LHCN-M2 (cell line): ENCODE measurements at places on chromosomes 5 and 9.

DNA sequence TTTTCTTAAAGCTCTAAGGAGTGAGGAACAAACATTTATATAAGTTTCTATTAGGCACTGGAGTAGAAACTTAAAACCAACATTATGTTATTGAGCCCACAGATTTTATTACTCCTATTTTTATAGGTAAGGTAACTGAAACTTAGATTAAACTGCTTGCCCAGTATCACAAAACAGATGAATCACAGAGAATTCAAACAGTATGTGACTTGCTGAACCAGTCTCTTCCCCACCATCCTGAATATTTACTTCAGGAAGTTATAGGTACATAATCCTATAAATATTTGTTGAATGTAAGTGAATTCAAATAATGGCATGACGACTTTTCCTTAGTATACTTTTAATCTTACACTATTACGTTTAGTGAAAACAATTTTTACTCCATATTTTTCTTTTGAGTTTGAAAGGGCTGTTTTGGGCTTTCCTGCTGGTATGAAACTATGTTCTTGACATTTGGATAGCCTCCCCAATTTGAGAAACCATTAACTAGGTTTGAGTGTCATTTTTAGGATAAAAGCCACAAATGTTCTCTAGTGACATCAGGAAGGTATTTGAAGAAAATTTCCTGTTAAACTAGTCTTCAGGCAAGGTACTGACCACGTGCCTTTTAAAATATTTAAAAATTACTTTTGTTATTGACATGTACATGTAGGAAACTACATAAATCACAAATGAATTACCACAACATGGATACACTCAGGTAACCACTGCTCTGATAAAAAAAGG, 39.3 kb downstream of the PRRC1 start:
- no peak for DNase-seq

GRCh38 chr9:133210202-133210532, 1.1 kb upstream of the OBP2B start:
- DNase-seq = no peak

GRCh38 chr5:102036927-102037326, 259.2 kb downstream of the SLCO4C1 start:
- DNase-seq = no peak

GRCh38 chr9:78821126-78821822, 524.3 kb downstream of the PSAT1 start:
- peak; percentile 52 for DNase-seq

GRCh38 chr9:14961372-14962068, 51.3 kb upstream of the FREM1 start:
- DNase-seq = no peak

DNA sequence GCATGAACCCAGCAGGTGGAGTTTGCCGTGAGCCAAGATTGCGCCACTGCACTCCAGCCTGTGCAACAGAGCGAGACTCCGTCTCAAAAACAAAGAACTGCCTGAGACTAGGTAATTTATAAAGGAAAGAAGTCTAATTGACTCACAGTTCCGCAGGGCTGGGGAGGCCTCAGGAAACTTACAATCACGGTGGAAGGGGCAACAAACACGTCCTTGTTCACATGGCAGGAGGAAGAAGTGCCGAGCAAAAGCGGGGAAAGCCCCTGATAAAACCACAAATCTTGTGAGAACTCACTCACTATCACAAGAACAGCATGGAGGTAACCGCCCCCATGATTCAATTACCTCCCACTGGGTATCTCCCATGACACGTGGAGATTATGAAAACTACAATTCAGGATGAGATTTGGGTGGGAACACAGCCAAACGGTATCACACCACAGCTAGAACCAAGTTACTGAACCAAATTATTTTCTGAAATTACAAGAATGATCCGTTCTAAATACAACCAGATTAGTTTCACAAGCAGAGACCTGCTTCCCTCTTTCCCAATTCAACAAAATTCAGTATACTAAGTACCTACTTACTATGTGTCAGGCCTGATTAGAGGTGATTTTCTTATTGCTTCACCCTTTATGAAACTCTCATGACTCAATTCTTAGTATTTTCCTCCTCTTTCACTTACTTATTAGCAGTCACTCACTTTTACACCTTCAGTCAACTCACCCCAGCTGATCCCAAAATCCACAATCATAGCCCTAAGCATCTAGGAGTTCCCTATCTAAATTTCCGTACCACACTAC, 8.4 kb downstream of the UBTD2 start:
- no peak for DNase-seq

DNA sequence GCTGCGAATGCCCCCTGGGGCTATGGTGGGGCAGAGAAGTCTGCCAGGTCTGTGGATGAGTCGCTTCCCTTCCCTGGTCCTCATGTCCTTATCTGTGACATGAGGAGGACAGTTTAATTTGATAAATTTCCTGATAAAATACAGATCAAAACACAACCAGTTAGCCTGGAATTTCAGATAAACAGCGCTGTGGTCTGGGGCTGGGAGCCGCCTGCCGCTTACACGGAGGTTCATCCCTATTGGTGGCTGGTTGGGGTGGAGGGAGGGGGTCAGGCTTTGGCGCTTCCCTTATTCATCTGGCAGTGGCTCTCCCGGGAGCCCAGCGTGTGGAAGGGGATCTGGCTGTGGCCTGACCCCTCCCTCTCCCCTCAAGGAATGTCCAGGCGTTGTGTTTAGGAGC, 17.9 kb downstream of the CRB2 start:
- DNase-seq = no peak

- DNase-seq = peak; percentile 83
Observed at GRCh38 chr5:39599721-39600431, 175.1 kb upstream of the DAB2 start.

- DNase-seq = no peak
Observed at GRCh38 chr5:36392186-36392585, 90.5 kb upstream of the RANBP3L start.

DNA sequence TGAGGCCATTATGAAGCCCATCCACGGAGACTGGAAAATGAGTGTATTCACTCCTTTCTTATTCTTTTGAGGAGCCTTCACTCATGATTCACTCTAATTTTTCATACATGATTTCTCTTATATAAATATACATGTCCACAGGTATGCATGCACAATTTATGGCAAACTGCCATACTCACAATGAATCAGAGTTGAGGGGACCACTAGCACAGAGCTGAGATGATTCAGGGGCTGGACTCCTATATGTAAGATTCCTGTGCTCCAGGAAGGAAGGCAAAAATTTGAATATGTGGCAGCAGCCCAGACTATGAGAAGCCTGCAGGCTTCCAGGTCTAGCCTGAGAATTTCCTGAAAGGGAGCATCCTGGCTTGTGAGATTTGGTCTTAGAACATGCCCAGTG, 484.6 kb downstream of the PRELID2 start:
- peak; percentile 8 for DNase-seq

GRCh38 chr5:170327168-170327567, 29.6 kb upstream of the LCP2 start:
- no peak for DNase-seq

DNA sequence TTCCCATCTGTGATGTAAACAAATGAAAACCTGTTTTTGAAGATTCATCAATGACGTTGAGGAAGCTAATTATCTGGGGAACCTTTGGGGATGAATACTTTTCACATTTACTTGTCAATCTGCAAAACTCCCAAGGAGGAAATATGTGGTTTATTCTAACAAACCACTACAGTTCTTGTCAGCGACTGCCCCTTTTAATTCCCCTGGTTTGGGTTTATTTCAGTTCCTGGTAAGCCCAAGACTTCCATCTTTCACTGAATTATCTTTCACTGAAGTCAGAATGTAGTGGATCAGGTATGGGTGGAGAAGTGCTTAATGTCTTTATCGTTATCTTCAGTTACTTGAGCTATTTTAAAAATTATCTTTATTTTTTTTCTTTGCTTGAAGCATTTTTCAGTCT, 40.2 kb downstream of the TLR4 start:
- no peak for DNase-seq

DNA sequence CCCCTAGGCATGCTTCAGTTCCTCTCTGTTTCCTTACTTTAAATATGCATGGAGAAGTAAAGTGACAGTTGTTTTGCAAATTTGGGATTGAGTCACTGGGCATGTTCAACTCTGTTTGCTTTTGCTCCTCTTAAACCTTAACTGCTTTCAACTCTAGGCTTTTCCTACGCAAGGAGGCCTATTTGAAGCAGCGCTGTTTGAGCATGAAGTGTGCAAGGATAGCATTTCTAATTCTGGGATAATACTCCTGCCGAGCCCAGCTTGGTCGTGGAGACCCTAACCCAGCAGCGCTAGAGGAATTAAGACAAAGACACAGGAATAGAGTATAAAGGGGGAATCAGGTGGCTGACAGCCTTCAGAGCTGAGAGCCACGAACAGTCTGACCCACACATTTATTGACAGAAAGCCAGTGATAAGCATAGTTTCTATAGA, 803.4 kb upstream of the CDH10 start:
- peak; percentile 5 for DNase-seq

DNA sequence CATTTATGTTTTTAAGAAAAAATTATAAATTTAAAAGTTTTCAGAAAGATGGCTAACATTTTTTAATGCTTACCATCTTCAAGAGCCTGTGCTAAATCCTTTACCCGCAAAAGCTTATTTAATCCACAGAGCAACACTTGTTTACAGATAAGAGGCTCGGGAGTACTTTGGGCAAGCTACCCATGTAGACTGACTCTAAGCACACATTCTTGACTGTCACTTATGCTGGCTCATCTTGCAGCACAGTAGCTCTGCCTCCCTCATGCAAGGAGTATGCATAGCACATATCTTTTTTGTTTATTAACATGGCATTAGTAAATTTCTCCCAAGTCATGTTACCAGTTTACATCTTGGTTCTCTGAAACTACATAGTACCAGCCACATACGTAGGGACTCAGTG, 14.7 kb downstream of the SH3RF2 start:
- DNase-seq = no peak

DNA sequence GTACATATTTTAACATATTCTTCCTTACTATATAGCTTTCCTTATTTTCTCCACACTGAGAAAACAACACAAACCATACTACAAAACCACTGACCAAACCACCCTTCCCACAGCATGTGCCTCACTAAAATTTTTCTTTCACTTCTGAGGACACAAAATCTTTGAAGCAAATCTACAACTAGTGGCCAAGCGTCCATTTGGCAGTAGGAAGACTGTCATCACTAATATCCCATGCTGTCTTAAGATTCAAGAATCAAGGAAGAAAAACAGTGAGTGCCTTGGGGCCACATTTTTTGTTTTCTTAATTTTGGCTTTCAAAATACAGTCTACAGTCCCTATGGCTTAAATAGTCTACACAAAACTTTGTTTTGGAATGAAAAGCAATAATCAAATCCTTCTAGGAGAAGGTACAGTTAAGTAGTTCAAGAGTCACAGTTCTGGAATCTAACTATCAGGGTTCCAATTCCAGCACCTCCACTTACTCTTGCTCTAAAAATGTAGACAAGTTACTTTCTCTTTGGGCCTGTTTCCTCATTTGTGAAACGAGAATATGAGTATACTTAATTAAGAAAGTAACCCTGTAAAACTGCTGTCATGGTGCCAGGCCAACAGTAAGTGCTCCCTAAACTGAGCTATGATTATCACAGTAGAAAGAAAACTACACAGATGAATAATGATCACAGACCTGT, 227.9 kb downstream of the BNC2 start:
- no peak for DNase-seq

DNA sequence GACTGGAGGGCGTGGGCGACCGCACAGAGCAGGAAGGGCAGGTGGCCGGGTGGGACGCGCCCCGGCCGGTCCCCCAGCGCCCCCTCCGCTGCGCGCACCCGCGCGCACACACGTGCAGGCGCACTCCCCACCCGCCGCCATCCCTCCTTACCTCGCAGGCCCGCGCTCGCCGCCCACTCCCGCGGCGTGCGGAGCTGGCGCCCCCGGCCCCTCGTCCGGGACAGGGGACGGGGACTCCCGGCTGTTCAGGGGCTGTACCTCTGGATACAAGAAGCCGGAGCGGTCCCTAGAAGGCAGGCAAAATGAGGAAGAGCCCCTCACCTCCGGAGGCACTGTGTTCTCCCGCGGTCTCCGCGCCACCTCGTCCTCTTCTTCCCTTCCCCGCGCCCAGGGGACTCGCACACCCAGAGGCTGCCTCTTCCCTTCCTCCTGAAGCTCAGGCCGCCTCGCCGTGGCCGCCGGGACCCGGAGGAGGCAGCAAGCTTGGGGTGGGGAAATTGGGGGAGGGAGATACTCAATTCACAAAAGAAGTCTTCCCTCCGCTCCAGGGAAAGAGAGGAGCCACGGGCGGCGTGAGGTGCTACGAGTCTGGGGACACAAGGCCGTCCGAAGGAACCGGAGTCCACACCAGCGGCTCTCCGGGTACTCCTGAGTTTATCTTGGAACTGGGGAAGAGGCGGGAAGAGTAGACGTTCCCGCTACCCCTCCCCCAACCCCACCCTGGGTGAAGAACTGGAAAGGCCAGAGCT, 1.4 kb upstream of the GABRB2 start:
- DNase-seq = no peak

GRCh38 chr9:69949396-69949795, 94.3 kb upstream of the MAMDC2 start:
- no peak for DNase-seq

- peak; percentile 75 for DNase-seq
Observed at GRCh38 chr5:65483546-65484346, 2.0 kb upstream of the ADAMTS6 start.

- DNase-seq = no peak
Observed at GRCh38 chr5:157137691-157138090, 5.0 kb downstream of the MED7 start.

- no peak for DNase-seq
Observed at GRCh38 chr9:72749276-72749675, 203.6 kb downstream of the ALDH1A1 start.

- peak; percentile 68 for DNase-seq
Observed at GRCh38 chr5:52811067-52811749, 23.5 kb downstream of the ITGA1 start.

GRCh38 chr5:160197341-160198144, 31.8 kb upstream of the FABP6 start:
- no peak for DNase-seq

GRCh38 chr9:112006361-112007020, 109.9 kb downstream of the UGCG start:
- no peak for DNase-seq

DNA sequence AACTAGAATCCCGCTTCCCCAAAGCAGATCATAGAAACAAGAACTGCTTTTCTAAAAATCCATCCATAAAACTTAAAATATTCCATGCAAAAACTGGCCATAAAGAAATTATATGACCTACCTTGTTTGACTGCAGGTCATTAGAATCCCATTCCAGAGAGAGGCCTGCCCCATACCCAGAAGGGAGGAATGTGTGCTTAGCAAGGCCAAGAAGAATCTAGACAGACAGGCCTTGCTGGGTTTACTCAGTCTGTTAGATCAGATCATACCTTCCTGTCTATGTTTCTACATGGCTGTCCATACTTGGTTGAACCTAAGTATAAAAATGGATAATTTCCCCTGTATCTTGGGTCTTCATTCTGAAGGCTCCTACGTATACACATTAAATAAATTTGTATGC, 358.8 kb upstream of the TRPC7 start:
- no peak for DNase-seq

DNA sequence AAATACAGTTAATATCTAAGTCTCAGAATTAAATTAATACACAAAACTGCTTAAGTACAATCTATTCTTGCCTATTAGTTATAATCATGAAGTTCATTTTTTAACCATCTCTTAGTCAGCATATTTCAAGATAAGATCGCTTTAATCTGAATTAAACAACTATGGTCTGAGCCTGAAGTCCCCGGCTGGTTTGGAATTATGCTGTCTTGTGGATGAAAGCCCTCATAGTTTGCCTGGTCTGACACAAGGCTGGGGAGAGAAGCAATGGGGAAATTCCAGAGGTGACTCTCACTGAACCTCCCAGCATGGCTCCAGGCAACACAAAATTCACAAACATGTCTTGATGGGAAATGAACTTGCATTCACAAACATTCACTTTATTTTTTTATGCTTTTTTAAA, 28.0 kb upstream of the GRAMD2B start:
- no peak for DNase-seq

GRCh38 chr9:105044518-105044917, 116.6 kb upstream of the ABCA1 start:
- no peak for DNase-seq
